ENCODE measurements at places on chromosomes 3 and 15.
A peak's percentile ranks its signal among the peaks of the same experiment; 100 is the strongest.

DNA sequence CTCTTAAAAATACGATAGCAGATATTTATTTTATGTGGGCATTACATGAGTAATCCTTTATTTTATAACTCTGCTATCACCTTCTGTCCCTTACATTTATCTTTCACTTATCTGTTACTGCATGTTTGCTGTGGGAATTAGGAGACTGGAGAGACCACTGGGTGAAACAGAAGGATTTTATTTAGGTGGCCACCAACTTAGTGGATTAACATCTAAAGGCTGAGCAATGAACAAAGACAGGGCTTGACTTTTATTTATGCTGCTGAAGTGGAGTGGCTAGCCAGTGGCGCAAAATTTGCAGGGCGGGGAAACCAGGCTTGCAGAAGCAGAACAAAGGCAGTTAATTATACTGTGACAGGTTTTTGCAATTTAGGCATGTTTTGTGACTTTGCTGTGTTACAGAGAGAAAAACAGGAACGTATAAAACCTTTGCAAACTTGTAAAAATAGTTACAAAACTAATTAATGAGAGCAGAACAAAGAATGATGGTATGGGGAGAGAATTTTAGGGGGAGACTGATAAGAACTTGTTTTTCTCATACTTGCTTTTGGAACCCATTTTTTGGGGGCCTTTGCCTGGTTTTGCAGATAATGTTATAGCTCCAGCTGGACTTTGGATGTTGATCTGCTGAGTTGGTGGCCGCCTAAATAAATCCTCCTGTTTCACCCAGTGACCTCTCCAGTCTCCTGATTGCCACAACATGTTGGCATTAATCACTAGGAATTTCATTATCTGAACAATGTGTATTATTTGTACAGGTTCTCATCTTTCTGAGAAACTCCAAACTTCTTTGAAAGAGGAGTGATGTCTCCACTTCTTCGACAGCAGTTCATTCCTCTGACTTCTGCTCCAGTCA lies 18.0 kb downstream of the KLHL24 start:
- no peak for DNase-seq

- peak; percentile 35 for DNase-seq
Observed at GRCh38 chr3:79032686-79033318, 735.0 kb downstream of the ROBO1 start.

- DNase-seq, result no peak
Observed at GRCh38 chr3:139120086-139121056, 75.7 kb upstream of the PRR23C start.

DNA sequence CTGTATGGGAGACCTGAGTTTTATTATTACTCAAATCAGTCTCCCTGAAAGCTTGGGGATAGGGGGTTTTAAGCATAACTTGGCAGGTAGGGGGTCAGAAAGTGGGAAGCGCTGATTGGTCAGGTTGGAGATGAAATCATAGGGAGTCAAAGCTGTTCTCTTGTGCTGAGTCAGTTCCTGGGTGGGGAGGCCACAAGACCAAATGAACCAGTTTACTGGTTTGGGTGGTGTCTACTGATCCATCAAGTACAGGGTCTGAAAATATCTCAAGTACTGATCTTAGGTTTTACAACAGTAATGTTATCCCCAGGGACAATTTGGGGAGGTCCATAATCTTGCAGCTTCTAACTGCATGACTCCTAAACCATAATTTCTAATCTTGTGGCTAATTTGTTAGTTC lies 17.8 kb upstream of the IQCF6 start:
- DNase-seq, result no peak

DNA sequence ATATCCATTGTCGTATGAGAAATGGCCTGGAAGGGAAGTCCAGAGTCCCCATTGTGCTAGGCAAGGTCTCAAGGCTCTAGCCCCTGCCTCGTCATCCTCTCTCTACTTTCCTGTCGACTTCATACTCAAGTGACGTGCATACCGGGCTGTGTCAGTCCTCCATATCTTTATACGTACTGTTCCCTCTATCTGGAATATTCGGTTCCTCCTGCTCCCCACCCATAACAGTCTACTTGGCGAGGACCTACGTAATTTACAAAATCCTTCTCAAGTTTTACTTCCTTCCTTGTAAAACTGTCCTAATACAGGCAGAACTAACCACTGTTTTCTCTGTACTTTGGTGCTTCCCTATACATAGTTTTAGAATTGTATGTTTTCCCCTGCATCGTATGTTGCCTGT lies 2.2 kb upstream of the ALPK3 start:
- no peak for DNase-seq

GRCh38 chr15:78618490-78618934 lies 2.3 kb downstream of the CHRNA3 start:
- peak; percentile 63 for DNase-seq

DNA sequence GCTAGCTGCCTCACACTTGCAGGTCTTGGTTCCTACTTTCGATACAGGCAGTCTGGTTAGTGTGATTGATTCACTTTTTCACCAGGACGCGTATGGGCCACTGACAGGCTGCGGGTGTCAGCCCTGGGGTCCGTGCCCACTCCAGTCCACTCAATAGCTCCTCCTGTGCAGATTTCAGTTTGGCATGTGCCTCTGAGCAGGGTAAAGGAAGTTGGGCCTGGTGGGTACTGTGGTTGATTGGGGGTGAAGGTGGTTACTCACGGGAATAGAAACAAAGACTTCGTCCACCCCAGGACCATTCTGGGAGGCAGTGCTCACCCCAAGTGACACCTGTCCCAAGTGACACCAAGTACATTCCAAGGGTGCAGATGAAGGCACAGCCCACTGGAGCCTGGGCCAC lies 62.3 kb downstream of the EPHB1 start:
- no peak for DNase-seq

GRCh38 chr3:196513697-196514349 lies 1.3 kb downstream of the SMCO1 start:
- DNase-seq, result no peak

GRCh38 chr15:60162968-60163355 lies 158.9 kb downstream of the FOXB1 start:
- no peak for DNase-seq

GRCh38 chr3:129577366-129577765 lies 29.1 kb downstream of the PLXND1 start:
- no peak for DNase-seq

DNA sequence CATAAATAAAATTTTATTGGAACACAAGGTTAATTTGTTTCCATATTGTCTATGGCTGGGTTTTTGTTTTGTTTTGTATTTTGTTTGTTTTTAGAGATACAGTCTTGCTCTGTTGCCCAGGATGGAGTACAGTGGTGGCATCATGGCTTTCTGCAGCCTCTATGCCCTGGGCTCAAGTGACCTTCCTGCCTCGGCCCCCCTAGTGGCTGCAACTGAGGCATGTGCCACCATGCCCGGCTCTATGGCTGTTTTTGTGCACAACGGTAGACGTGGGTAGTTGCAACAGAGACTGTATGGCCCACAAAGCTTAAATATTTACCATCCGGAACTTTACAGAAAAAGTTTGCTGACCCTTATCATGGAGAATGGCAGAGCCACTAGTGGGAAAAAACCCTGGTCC lies 46.8 kb upstream of the C3orf70 start:
- no peak for DNase-seq

- no peak for DNase-seq
Observed at GRCh38 chr3:64121750-64122311, 98.5 kb upstream of the PSMD6 start.

GRCh38 chr15:88574655-88575054 lies 28.2 kb upstream of the DET1 start:
- no peak for DNase-seq

DNA sequence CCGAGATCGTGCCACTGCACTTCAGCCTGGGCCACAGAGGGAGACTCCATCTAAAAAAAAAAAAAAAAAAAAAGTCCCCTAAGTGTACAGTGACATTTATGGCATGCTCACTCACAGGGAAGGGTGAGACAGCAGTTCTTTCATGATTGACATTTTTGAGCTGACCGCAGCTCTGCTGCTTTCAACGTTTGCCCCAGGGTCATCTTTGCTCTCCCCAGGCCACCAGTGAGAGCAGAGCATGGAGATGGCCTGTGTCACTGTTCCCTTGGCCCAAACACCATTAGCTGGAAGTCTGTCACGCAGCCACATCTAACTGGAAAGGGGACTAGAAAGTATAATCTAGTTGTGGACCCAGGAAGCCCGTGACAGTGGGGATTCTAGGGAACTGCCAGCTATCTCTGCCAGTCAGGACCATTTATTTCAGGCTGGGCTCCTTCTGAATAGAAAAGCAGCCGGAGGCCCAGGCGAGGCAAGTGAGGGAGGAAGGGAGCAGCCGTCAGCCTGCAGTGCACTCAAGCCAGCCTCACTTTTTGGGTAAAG lies 193.4 kb upstream of the HES1 start:
- no peak for DNase-seq

DNA sequence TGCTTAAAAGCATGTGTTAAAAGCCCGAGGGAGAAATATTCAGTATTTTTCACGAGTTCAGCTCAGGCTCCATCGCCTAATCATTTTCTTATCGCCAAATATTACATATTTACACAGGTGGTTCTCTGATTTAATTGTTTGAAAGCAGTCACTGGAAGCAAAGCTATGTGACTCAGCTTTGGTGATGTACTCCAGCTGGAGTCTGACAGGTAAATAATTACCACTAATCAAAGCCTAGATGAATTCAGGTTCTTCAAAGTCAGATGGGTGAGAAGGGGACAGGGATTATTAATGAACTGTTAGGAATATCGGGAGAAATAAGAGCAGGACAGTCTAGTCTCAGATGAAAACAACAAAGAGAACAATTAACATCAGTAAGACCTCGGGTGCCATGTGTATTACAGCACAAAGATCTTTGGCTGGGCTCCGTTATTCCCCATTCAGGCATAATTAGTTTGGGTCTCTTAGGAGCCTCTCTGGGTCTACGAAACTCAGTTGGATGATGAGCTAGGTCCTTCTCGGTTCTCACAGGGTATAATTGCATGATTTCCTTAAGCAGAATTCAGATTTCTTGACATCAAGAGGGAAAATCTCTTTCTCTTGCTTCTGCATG lies 331.7 kb upstream of the ADAMTS9 start:
- peak; percentile 1 for DNase-seq

- no peak for DNase-seq
Observed at GRCh38 chr3:40968666-40969065, 230.6 kb upstream of the CTNNB1 start.

GRCh38 chr3:145898487-145898886 lies 262.5 kb downstream of the PLOD2 start:
- DNase-seq, result no peak

DNA sequence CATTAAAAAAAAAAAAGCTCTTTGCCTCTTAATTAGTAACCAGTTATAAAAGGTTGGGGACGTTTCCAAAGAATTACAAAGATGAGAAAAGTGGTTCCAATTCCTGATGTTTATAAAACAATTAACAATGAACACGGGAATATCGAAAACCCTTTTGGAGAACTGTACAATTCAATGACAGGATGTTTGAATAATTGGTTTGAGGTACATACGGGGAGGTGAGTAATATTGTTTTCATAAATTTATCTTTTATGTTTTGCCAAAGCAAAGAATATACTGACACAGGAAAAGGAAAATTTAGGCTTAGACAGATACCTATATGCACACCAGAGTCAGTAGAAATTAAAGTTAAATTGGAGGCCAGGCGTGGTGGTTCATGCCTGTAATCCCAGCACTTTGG lies 94.6 kb upstream of the LMOD3 start:
- DNase-seq, result no peak

DNA sequence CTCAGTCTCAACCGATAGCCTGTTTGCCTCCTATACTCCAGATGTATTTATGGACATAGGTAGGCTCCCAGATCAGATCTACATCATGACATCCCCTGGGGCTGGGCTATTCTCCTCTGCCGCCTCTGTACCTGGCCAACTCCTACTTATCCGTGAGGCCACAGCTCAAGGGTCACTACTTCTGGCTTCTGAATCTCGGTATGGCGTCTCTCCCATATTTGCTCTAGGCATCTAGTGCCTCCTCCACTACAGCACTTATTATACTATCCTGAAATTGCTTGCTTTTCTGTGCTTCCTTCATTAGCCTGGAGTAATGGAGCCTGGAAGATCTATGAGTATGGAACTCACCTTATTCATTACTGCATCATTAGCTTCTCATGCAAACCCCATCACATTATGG lies 172.6 kb upstream of the WNT5A start:
- DNase-seq, result no peak

DNA sequence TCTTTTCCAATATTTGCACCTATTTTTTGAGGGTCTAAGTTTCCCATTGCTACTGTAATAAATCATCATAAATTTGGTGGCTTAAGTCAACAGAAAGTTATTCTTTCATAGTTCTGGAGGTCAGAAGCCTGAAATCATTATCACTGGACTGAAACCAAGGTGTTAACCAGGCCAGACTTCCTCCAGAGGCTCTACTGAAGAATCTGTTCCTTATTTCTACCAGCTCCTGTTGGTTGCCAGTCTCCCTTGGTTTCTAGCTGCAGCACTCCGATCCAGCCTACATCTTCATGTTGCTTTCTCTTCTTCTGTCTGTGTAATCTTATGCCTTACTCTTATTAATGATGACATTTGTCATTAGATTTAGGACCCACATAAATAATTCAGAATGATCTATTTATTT lies 22.0 kb upstream of the ARPP21 start:
- DNase-seq, result no peak

DNA sequence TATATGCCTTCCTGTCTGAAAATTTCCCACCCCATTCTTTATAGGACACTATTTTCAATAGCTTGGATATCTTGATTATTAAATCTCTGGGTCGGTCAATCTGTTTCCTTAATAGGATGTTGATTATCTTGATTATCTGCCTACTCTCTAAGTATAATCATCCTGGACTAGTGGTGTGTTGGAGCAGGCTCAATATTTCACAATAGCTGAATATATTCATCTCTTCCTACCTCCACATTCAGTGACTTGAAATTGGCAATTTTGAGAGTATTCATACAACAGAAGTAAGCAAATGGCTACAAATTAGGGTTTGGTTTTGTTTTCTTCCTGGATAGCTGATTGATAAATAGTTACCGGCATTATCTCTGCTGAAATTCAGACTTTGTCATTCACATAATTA lies 1162.6 kb downstream of the ROBO1 start:
- no peak for DNase-seq

- DNase-seq, result no peak
Observed at GRCh38 chr3:49681232-49681522, 7.0 kb downstream of the APEH start.

- no peak for DNase-seq
Observed at GRCh38 chr3:48408823-48409281, 21.0 kb downstream of the PLXNB1 start.

GRCh38 chr3:115448851-115449250 lies 174.5 kb upstream of the GAP43 start:
- DNase-seq, result no peak
